ENCODE measurements at places on chromosomes 5 and 9.
A peak's percentile ranks its signal among the peaks of the same experiment; 100 is the strongest.

- DNase-seq: no peak
Measured at GRCh38 chr5:174430940-174431339, 293.4 kb upstream of the MSX2 start.

- peak; percentile 3 for DNase-seq
Measured at GRCh38 chr9:113853333-113853732, 22.8 kb upstream of the ZNF618 start.

DNA sequence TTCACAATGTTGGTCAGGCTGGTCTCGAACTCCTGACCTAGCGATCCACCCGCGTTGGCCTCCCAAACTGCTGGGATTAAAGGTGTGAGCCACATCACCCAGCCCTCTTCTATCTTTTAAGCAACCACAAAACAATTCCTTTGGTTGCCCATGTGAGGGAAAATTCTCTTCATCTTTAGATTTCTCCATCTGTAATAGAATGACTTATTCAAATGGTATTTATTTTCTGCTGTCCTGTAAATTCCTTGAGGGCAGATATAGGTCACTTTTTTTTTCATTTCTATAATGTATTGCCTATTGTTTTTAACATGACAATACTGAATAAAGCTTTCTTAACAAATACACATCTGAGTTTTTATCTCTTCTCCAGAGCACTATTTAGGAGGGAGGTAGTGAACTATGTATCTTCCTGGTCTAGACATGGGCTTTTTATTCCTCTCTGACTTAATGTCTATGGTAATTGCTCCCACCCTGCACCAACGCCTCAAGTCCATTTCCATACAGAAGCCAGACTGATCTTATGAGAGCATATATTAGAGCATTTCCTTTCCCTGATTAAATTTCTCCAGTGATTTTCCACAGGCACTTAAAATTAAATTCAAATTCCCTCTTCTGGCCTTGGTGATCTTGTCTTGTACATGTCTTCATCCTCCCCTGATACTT, 595.6 kb downstream of the CAAP1 start:
- no peak for DNase-seq

DNA sequence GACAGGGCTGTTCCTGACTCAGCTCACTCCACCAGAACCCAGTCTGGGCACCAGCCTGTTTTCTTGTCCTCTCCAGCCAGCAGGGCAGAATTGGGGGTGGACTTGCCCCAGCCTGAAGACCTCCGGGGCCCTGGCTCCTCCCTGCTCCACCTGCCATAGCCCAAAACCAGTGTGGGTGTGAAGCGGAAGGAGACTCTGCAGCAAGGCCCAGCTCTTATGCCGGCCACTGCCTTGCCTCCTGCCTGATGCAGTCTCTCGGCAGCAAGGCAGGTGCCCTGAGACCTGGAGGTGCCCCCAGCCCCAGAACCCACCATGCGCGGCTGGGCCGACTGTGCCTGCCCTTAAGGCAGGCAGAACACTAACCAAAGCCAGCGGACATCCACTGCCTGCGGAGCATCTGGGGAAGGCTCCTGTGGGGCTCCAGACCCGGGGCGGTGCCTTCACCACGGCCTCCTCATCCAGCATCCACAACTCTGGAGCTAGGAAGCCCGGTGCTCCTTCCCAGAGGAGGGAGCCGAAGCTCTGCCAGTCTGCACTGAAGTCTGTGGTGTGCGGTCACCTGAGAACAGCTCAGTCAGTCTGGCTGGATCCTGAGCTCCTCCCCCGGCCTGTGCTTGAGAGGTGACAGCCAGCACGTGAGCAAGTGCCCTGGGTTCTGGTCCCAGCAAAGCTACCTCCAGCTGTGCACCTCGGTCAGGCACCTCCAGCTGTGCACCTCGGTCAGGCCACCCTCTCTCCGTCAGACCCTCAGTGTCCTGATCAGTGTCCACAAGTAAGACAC, 116.7 kb downstream of the ADAMTS2 start:
- no peak for DNase-seq

DNA sequence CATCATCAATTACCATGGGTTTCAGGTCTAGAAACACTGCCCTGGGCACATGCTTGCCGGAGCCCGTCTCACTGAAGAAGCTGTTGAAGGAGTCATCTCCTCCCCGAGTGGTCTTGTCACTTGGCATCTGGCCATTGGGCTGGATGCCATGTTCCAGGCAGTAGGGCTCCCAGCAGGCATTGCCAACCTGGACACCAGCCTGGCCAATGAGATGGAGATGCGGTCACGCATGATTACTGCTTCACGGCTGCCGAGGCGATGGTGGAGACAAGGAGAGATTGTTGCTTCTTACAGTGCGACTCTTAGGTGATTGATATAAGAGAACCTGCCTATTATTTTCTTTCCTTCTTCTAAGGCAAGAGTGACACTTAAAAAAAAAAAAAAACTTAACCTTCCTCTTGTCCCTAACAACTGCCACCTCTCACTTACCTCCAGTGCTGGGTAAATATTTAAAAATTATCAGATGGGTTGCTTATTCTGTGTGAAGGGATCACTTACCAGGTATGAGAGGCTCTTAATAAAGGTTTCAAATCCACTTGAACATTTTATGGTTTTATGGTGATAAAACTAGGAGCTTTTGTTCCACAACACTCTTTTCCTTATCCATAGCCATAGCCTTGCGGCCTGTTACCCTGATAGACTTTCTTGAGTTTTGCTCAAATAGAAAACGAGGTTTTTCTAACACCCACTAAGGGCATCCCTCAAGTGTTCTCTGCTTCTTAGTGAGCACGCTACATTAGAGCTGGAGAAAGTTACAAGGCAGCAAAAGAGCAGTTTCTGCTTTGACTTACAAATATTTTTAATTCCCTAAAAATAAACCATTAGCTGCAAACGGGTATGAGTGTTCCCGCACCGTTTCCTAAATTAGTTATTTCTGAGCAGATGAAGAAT, 41.2 kb downstream of the NIM1K start:
- DNase-seq: peak; percentile 94

DNA sequence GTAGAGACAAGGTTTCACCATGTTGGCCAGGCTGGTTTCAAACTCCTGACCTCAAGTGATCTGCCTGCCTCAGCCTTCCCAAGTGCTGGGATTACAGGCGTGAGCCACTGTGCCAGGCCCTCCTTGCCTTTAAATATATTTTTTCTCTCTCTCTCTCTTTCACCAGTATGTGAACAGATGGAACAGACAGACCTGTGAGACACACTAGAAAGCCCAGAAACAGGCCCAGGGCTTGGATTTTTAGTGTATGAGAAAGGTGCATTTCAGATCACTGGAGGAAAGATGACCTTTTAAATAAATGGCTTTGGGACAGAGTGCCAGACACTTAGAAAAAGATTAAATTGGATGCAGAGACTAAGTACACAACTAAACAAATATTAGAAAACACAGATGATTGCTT, 3.1 kb downstream of the RASGEF1C start:
- DNase-seq: no peak

DNA sequence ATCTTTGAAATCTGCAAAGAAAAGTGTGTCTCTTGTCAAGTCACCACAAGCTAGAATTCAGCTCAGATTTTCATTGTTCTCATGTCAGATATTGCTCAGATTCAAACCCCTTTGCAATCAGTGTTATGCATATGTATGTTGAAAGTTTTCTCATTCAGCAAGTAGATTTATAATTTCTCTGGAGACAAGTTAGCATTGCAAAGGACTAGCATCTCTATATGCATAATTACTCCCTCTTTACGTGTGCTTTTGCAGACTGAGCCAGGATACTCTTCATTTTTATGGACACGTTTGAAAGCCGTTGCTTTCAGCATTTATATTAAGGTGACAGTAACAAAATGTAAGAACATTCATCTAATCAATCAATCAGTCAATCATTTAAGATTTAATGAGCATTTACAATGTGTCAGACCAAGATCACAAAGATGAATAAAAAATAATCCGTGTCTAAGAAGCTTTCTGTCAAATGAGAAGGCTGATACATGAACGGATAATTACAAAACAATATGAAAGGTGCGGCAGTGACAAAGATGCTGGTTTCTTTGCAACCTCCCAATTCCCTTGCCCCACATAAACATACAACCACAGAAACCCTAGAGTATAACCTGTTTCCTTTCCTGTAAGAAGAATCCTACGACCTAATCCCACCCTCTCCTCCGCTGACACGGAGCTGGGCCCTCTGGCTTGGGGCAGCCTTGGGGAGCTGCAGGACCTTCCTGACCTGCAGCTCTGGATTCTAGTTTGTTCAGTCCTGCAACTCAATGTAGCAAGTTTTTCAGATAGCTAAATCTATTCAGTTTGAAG, 14.9 kb downstream of the CFAP95 start:
- no peak for DNase-seq

DNA sequence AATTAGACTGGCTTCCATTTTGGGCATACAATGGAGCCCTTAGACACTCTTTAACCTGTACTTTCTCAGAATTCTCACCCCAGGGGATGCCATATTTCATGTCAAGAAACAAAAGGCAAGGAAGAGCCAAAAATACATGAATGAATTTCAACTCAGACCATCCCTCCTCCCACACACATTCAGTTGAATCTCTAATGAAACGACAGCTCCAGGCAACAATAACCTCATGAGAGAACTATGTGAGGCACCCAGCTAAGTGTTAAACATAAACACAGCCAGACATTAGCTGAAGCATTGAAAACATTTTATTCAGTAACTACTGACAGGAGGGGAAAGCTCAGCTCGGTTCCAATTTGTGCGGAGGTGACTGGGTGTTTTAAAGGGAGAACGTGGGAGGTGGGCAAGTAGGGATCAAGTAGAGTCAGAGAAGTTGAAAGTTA, 1359.1 kb upstream of the CDH9 start:
- no peak for DNase-seq

- DNase-seq: no peak
Measured at GRCh38 chr9:90827181-90827871, 25.7 kb downstream of the SYK start.

GRCh38 chr5:155605920-155606319, 592.4 kb downstream of the KIF4B start:
- peak; percentile 92 for DNase-seq

DNA sequence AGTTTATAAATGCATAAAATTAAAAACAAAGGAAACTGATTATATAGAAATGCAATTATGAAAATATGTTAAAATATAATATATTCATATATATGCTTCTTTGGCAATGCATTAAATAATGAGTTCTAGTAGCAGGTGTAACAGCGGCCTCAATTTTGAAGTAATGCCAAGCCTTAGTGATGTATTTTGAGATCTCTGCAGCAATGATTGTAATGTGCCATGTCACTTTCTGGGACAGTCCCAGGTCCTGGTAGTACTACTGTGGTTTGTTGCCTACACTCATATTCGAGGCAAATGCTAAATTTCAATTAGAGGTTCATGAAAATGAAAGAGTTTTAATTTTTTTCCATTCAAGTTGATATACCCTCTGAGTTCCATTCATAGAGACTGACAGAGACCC, 75.8 kb upstream of the ORM1 start:
- no peak for DNase-seq

DNA sequence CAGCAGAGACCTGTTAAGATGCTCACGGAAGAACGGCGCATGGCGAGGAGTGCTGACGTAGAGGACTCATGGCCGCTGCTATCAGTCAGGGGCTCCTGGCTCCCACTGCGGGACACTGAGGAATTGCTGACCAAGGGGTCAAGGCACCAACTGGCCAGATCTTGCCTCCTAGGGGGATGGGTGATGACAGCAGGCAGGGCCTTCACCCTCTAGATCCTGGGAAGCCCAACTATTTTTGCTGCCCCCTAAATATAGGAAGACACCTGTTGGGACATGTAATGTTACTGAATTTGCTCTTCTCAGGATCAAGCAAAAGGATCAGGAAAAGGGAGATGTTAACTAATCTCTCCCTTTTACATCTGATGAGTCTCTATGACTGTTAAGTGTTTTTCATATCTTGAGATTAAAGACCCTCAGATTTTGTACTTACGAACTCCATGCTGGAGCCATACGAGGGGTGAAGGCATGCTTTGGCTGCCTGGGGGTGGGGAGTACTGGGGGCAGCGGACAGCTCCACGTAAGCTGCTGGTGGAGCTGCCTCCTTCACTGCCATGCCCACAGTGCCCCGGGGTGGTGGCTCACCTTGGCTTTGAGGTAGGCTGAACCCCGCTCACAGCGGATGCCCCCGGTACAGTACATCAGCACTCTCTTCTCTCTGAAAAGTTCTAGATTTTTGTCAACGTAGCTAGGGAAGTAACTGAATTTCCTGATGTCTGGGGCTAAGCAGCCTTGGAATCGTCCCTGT, 28.1 kb downstream of the TSTD2 start:
- DNase-seq: no peak

DNA sequence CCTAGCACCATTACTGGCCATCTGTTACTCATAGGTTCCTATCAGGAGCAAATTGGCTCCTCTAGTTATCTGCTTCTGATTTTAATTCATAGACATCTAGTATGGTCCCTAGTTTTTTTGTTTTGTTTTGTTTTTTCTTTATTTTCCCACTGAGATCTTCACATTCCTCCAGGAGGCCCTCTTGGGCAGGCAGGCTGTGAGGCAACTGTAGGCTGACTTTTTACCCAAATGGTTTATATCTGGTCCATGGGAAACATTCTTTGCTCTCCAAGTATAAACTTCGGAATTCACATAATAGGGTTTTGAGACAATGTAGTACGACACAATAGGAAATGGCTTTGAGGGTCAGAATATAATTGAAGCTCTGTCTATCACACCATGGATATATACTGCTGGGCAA, 250.9 kb upstream of the DAB2 start:
- DNase-seq: no peak

- peak; percentile 24 for DNase-seq
Measured at GRCh38 chr5:95760273-95761191, 29.4 kb downstream of the RHOBTB3 start.

DNA sequence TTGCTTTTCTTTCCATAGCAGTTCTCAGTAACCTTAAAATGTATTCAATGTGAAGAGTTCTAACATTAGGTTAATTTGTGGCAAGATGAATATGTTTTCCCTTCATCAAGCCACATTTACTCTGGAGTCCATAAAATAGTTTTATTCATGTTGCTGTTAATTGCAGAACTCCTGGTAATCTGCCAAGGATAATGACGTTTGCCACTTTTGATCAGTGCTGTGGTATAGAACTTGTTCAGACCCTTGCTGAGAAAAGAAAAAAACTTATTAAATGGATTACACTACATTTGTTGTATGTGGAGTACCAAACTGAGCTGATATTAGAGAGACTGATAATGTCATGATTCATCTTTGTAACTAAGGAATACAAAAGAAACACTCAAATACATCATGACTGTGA, 212.4 kb upstream of the DMAC1 start:
- no peak for DNase-seq

- no peak for DNase-seq
Measured at GRCh38 chr5:135213466-135214239, 179.6 kb upstream of the PITX1 start.

- DNase-seq: no peak
Measured at GRCh38 chr5:180296771-180297170, 4.9 kb upstream of the MAPK9 start.

DNA sequence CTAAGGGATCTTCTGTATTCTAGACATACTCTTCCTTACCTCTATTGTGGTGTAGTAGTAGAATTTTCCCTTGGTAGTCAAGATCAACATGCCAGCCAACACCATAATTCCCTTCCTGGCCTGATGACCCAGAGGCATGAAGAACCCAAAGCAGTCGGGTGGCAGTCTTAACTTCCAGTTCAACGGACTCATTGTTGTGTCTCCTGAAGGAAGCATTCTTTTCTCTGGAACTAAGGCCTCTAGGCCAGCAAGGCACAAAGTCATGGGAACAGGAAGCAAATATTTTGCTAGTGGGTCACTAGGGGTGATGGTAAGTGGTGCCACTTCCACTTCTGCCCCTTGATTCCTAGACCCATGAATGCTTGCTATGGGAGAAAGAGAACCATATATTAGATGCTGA, 55.2 kb upstream of the DAPK1 start:
- DNase-seq: no peak

All from NCI-H2029 treated with DMSO at 0.1 percent for 48 hours (cell line).